ENCODE measurements at places on chromosomes 13 and 19. TPM values are rescaled to one million over a fixed set of nuclear protein-coding genes. Genes with fewer than 3 reads are reported as not detected.

The PEAK3 gene
- total RNA-seq: 0.05 TPM

The FUT3 gene
- total RNA-seq: not detected

The ATP8B3 gene
- total RNA-seq: 3.6 TPM

The BICRA gene
- 13.9 TPM for total RNA-seq

The URAD gene
- total RNA-seq: not detected

The FIZ1 gene
- total RNA-seq: 23.6 TPM

The ZSWIM4 gene
- 2.7 TPM for total RNA-seq

All from A549 treated with GW870086 at 1 μM for 4 hours (cell line).